ENCODE measurements at places on chromosomes 13 and 19. TPM values are rescaled to one million over a fixed set of nuclear protein-coding genes. Genes with fewer than 3 reads are reported as not detected.

- no peak for DNase-seq
These were observed 44.0 kb downstream of the WDFY2 start for GRCh38 chr13:51628059-51628852.

GRCh38 chr13:99281811-99282263, 23.7 kb upstream of the GPR18 start:
- no peak for DNase-seq

GRCh38 chr13:28394422-28394821, 100.5 kb downstream of the FLT1 start:
- no peak for DNase-seq

DNA sequence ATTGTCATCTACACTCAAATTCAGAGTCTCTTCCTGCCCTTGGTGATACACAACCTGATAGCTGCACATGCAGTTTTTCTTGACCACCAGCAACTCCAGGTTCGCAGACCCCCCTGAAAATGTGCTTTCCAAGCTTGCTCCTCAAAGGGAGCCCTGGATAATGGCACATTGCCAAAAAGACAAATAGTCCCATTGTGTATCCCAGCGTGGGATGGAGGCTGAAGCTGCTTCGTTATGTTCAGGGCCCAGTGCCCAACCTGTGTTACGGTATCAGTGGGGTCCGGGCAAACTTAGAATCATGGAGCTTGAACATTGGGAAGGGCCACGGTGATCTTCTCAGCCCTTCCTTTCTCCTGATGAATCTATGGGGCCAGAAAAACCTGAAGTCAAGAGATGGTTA, 173.0 kb downstream of the TEX29 start:
- DNase-seq, result no peak

ZNF829 gene
- 0.91 TPM for polyA plus RNA-seq

UBXN6 gene
- polyA plus RNA-seq, result 194 TPM

BRSK1 gene
- polyA plus RNA-seq, result 0.22 TPM

- DNase-seq, result no peak
These were observed 1899.4 kb downstream of the PCDH9 start for GRCh38 chr13:65330691-65331090.

SERTAD1 gene
- polyA plus RNA-seq, result 8.7 TPM

GRCh38 chr13:46662690-46663089, 109.7 kb downstream of the LRCH1 start:
- DNase-seq, result no peak

DNA sequence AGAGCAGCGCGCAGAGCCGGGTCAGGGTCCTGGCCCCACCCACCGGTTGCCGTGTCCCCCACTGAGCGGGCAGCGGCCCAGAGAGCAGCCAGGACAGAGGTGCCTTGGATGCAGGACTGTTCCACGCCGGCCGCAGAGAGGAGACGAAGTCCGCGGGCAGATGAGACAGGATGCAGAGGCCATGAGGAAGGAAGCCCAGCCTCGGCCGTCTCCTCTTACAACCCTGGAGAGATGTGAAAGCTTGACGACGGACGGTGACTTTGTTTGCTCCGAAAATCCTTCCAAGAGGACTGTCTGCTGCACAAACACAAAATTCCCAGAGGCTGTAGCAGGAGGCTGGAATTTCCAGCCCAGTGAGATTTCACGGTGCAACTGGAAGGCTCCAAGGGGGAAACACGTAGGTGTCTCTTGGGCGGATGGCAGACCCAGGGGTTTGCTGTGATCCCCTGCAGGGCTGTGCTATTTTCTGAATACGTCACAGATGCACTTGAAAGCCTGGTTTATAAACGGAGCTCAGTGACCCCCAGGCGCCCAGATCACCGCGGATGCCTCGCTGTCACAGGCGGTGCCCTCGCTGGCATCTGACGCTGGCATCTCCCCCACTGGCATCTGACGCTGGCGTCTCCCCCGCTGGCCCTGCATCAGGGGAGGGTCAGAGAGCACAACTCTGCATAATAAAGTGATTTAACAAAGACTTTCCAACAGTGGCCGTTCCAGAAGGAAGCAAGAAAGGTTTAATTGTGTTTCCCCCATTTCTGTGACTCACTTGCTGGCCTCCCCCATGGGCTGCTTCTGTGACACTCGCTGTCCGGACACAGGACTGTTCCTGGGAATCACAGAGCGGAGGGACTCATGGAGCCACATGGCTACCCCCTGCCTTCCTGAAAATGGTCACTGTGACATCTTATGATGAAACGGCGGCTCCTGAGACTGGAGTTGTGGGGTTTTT, 62.0 kb upstream of the C13orf46 start:
- DNase-seq, result no peak
